Stimulated activated CD4-positive, alpha-beta T cell treated with anti-CD3 and anti-CD28 coated beads, Interleukin-4, amount 100 ng/mL, for 1 hour (primary cell): ENCODE measurements at places on chromosomes 5 and 9.

- DNase-seq: peak; percentile 26
These were observed 149.8 kb downstream of the AUH start for GRCh38 chr9:91211919-91212318.

- no peak for DNase-seq
These were observed 314.1 kb upstream of the ATP10B start for GRCh38 chr5:161165998-161166660.

DNA sequence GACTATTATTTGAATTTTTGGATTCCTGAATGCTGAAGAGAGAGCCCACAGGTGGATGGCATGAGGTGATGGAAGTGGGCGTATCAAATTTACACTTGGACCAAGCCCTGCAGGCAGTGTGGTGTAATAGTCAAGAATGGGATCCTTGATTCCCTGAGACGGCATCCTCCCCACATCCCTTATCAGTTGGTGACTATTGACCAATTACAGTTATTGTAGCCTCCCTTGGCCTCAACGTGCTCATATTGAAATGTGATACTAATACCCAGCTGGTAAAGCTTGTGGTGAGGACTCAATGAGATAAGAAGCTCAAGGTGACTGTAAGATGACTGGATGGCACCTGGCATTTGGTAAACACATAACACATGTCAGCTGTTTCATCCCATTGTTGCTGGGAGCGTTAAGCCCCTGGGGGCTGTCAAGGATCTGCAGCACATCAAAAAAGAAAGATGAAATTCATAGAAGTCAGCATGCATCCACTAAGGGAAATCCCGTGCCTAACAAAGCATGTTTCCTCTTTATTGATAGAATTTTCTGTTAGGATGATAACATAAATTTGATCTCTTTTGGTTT lies 65.6 kb upstream of the IRX2 start:
- DNase-seq: no peak

- DNase-seq: no peak
These were observed 311.7 kb upstream of the ZNF608 start for GRCh38 chr5:125057912-125058826.

- DNase-seq: no peak
These were observed 100.5 kb downstream of the PARP8 start for GRCh38 chr5:50766967-50767366.

- no peak for DNase-seq
These were observed 15.1 kb downstream of the SLCO6A1 start for GRCh38 chr5:102483736-102484135.

DNA sequence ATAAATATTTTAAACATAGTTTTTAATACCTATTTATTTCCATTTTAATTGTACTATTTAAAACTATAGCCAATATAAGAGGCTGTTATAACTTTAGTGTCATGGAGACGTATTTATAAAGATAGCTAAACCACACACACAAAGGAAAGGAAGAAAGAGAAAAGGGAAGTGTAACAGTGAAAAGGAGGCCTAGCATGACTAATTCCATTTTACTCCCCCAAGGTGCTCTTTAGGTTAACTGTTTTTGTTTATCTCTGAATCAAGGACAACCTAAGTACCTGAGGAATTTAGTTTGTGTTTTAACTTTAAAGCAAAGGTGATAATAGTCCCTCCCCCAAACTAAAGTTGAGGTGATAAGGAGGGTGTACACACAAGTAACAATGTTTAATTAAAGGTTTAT lies 1188.9 kb upstream of the C9orf72 start:
- DNase-seq: no peak

GRCh38 chr9:76022317-76022716 lies 131.8 kb downstream of the PCSK5 start:
- no peak for DNase-seq

GRCh38 chr9:12368569-12368968 lies 324.6 kb upstream of the TYRP1 start:
- no peak for DNase-seq

DNA sequence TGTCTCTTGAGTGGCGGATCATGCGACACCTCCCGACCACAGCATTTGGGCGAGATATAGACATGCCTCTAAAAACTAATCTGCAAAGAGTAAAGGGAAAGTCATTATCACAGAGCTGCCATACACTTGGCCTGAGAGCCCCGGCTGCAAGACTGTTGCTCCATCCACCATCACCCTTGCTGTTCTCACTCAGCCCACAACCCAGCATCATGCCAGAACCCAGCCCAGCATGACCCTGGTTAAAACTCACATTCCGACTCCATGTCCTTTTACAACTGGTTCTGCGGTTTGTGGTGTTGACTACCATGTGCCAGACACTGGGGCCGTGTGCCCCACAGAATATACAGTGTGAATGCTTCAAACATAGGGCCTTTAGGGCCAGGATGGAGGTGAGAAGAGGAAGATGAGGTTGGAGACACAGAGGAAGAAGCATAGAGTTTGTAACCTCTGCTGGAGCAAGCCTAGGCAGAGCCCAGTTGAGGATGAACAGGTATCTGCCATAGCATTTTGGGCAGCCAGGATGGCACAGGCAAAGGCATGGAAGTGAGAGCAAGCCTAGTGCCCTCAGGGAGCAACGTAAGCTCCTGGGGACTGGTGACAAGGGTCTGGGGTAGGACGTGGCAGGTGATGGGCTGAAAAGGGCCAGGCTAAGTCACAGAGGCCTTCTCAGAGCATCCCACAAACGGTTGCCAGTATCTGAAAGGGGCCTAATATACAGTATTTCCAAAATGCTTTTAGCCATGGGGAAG lies 37.5 kb upstream of the SMU1 start:
- DNase-seq: no peak

DNA sequence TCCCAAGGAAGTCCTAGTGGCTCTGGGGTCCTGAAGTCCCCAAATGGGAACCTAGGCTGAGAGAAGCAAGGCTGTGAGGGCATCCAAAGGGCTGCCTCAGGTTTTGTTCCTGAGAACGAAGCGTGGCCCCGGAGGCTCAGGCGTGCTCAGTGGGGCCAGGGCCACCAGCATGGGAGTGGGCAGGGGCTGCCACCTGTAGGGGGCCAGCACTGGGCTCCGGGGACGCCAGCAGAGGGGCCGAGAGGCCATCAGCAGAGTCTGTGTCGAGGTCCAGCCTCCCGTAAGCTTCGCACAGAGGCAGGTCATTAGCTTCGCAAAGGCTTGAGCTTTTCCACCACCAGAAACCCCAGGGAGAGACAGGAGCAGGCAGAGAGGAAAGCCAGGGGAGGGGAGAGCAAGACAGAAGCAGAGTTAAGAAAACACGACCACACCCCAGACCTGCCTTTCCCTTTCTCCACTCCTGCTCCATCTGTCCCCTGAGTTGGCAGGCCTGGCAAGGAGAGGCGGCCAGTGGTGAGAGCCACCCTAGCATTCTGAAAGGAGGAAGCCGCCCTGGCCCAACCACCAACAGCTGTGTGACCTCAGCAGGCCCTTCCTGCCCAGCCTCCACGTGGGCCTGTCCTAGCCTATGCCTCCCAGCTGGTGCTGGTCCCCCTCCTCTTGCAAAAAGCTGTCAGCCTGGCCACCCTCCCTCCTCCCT lies 5.5 kb upstream of the SURF6 start:
- no peak for DNase-seq

DNA sequence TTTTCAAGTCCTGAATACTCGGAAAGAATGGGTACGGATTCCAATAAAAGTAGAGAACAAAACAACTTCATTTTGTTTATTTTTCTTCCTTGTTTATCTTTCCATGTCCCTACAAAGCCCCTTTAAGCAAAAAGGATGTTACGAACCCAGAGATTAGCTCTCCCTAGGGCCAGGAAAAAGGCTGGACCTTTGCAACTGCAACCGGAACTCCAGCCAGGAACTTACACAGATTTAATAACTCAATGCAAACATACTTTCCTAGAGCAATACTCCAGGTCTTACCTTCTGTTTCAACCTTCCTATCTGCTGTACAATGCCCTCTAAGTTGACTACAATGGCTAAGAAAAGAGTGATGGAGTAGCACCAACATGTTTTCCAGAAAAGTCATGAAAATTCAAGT lies 7.0 kb downstream of the DENND1A start:
- no peak for DNase-seq

DNA sequence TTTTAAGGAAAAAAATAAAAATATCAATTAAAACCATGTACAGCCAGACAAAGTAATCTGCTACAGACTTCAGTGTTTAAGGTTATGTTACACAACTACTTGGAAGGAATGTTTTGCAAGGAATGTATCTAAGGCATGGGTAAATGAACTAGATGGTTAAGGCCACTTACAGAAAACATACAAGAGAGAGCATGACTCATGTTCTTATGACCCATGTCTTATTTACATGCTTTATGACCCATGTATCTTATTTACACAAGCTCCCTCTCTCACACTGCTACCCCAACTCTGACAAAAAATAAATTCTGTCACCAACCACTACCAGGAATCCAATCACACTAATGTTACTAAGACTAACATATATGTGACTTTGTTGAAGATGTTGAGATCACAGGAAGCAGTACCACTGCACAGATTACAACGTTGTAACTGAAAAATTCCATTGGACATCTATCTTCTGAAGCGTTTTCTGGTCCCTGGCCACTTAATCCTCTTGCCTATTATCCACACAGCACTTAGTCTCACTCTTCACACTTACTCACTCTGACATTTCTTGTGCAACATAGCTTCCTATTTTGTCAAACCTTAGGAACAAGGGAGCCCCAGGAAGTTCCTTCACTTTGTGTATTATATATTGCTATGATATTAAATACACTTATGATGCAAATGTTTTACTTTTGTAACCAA lies 1630.1 kb upstream of the C9orf72 start:
- no peak for DNase-seq

- peak; percentile 40 for DNase-seq
These were observed 24.0 kb downstream of the PTGES2 start for GRCh38 chr9:128103589-128103962.

- peak; percentile 57 for DNase-seq
These were observed 145.5 kb downstream of the ERCC6L2 start for GRCh38 chr9:96020792-96021550.

DNA sequence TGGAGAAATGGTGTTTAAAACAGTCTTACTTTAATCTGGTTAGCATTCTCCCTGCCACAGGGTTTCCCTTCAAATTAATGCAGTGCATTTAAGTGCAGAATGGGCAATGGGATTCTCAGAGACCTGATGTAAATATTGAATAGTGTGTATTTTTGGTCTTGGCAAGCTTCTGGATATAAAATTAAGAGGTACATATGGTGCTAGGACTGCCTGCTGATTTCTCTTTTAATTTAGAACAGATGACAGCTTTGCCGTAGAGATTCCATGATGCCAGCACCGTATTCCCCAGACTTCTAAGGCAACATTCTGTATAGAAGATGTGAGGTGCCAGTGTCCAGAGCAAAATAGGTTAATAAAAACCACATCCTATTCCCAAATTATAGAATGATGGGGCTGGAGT lies 1.9 kb downstream of the MTAP start:
- no peak for DNase-seq

DNA sequence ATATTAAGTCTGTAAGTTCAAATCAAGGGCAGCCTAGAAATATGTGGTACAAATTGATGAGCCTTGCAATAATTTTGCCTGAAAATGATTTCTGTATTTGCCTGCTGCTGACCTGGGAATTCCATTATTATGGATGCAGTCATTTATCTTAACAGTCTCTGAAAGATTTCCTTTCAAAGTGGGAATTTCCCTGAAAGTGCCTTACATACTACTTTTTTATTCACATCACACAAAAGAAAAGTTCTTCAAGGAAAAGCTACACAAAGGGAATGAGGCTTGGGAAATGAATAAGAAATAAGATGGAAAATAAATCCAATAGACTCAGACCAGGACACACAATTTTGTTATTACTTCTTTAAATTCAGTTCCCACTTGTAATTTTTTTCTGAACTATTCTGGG lies 537.8 kb upstream of the PTGER4 start:
- no peak for DNase-seq

DNA sequence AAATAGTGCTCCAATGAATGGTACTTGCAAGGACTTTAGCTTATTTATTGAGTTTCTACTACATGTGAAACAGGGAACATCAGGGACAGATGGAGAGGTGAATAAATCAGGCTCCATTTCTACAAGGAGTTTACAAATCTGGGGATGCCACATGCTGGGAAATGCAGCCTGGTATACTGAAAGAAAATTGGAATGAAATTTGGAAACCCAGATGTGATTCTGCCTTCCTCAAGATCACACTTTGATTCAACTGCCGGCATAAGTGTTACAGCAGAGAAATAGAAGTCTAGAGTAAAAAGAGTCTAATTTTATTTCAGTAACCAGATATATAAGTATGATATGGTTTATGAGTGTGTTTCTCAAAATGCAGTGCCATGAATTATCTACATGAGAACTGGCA lies 1408.4 kb upstream of the C9orf72 start:
- DNase-seq: no peak

GRCh38 chr9:3032898-3033297 lies 189.0 kb upstream of the PUM3 start:
- DNase-seq: no peak

DNA sequence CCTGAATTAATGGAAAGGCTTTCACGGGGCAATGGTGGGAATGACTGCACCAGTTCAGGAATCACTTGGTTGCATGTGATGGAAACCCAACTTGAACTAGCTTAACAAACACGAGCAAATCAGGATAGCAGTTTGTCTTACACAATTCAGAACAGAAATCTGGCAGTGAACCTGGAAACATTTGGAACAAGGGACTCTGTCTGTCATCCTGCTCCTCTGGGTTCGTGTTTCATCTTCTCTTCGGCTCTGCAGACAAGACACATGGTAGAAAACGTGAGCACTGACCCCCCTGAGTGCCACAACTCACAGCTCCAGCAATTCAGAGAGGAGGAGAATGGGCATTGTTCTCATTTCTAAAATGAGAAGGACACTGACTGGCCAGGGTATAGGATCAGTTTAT lies 218.1 kb upstream of the NREP start:
- DNase-seq: no peak

- no peak for DNase-seq
These were observed 285.1 kb upstream of the DAP start for GRCh38 chr5:11046160-11046559.

GRCh38 chr9:90684106-90684505 lies 41.5 kb upstream of the DIRAS2 start:
- DNase-seq: no peak

DNA sequence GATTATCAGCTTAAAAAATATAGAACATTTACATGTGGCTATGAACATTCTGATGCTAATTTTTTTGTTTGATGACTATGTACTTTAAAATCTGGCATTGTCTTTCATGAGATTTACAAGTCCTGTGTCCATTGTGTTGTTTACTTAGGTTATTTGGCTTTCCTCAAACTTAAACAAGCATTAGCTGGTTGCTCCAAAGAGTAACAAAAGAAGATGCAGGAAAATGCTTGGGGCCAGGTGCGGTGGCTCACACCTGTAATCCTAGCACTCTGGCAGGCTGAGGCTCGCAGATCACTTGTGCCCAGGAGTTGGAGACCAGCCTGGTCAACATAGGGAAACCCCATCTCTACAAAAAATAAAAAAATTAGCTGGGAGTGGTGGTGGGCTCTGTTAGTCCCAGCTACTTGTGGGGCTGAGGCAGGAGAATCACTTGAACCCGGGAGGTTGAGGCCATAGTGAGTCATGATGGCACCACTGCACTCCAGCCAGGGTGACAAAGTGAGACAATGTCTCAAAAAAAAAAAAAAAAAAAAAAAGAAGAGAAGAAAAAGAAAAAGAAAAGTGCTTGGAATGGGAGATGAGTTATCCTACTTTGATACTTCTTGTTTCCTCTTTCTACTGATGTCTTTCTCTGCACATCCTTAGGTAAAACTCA lies 39.7 kb downstream of the PAM start:
- DNase-seq: no peak
